ENCODE measurements at places on chromosomes 11 and 22.
A peak's percentile ranks its signal among the peaks of the same experiment; 100 is the strongest.

DNA sequence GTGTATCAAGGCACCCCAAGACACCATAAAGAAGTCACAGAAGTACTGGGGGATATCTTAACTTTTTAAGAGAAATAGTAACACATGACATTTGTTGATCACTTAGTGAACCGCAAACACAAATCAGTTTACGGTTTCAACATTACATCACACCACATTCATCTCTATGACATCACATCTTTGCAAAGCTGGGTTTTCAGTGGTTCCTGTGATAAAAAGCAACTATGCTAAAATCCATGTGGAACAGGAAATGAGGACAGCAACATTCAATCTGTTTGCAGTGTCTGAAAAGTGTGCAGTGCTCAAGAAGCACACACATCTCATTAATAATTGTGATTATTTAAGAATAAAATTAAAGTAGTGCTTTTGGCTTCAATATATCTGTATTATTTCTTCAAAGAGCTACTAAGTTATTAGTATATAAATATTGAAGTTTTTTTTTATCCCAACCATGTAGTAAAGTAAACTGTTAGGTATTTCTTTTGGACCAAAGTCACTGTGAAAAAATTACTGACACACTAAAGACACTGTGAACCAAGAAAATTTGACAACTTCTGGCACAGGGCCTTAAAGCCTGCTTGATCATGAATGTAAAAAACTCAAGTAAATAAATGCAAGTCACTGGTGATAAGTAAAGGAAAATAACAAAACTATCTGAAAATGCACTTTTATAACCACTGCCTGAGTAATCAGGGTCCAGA lies 156.0 kb upstream of the SOX6 start:
- DNase-seq: no peak

- no peak for DNase-seq
These were observed 93.0 kb upstream of the TOP3B start for GRCh38 chr22:22075382-22076163.

DNA sequence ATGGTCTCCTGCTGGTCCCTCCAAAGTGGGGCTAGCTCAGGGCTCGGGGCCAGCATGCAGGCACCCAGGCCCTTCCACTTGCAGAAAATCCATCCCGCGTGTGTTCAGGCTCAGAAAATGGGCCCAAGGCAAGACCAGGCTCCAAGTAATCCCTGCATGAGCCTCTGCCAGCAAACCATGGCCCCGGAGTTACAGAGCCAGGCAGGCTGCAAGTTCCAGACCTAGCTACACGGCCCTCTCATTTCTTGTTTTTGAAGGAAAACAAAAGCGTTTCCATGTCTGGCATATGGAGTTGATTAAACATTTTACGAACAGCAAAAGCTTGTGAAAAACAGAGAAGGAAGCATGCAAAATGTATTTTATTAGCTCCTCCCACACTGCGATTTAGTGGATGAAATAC lies 29.7 kb downstream of the KIAA0930 start:
- DNase-seq: no peak

DNA sequence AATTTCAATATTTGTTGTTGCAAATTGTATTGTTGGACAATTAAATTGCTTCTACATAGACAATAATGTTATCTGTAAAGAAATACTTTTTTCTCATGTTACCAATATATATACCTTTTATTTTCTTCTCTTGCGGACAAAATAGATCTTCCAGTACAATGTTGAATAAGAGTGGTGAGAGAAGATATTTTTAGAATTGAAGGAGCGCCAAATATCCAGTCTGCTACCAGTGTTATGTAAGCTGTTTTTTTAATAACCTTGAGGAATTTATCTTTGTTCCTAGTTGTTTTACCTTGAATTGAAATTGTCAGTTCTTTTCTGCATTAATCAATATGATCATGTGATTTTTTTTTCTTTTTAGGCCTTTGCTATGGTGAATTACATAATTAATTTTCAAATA lies 1702.5 kb upstream of the RAG2 start:
- no peak for DNase-seq

DNA sequence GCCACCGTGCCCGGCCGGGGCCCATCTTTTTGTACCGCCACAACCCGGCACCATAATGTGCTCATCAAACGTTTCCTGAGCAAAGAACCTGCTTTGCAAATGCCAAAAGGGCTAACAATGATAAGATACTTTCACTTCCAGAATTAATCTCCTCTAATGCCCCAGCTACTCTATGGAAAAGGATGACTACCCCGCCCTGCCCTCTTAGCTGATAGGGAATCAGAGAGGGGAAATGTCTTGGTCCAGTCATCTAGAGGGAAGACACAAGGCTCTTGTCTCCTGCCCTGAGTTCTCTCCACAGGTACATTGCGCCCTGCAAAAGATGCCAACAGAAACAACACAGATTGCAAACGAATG lies 586 bp downstream of the TTLL1 start:
- no peak for DNase-seq

DNA sequence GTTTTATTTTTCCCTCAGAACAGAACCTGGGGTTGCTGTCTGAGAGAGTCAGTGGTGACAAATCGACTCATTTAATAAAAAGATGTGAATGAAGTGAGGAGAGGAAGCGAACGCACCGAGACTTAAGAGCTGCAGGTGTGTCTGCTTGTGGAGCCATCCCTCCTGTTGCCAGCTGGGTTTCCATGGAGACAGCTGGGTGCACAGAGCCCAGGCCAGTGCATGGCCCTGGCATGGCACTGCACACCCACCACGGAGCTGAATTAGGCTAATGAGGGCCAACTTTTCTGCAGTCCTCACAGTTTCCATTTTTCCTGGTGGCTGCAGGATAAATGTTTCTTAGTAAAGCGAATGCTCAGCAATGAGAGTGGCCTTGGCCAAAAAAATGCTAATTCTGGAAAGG lies 750.2 kb downstream of the OPCML start:
- DNase-seq: no peak

DNA sequence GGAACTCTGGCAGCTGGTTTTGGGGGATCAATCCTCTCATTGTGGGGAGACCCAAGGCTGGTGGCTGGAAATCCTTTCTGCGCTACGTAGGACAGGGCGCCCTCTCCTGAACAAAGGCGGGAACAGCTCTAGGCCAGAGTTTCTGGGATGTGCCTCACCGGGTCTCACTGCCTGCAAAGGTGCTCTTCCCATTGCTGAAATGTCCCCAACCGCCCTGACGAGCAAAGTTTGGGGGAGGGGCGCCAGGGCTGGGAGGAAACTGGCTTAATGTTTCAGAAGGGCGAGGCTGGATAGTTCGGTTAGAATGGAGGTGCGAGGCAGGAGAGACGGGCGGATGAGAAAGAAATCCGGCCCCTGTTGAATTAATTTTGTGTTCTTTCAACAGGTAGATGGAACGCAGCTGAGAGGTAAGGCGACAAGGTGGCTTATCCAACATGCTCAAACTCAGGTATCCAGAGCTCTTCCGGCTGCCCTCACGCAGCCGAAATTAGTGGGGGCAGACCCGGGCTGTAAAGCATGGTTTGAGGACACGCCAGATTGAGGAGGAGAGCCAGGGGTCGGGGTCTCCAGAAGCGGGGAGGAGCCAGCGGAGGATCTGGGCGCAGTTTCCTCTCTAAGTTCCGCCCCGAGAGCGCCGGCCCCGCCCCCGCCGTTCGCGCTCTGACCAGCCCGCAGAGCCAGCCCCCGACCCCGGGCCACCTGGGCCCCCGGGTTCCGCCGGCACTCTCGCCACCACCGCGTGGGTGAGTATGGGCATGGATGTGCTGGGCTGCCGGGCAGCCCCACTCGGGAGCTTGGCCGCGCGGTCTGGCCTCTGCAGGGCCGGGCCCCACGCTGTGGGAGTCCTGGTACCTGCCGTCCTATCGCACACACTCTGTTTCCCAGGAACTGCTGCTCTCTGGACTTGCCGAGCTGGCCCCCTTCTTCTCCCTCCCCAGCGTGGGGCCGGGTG lies at the start of gene PGAP2:
Gene PGAP2 (plus strand): TSS at position 652 of the 952 bp plus-strand sequence. CDS start 2,700 bp downstream, outside the sequence.
- DNase-seq: peak; percentile 87

- peak; percentile 28 for DNase-seq
These were observed 39.3 kb upstream of the BSX start for GRCh38 chr11:123020968-123021367.

DNA sequence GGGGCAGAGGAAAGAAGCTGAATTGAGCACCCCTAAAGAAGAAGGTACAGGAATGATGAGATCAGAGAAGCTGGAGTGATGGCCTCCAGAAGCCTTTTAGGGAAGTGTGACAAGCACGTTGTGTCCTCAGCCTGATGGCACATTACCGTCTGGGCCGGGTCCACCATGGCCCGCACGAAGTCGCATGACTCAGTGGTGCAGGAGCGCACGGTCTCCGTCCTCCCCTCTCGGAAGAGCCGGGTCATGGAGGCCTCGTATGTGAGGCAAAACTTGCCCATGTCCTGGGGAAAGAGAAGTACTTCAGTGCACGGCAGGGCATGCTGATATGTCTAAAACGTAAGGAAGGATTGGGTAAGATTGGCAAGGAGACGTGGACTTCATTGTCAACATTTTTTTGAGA lies 11.2 kb upstream of the TESMIN start:
- DNase-seq: no peak

DNA sequence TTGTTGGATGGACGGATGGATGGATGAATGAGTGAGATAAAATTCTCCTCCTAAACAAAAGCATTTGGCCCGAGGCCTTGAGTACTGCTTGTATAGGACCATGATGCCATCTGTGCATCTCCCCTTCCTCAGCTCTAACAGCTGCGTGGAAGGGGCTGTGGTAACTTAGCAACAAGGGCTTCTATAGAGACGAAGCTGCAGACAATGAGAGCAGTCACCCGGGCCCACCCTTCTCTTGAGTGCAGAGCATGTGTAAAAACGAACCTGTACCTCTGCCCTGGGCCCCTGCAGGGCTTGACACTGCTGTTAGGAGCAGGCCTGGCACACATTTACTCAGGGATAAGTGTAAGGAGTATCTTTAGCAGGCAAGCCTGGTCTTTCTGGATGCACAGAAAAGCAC lies 391.5 kb downstream of the CADM1 start:
- DNase-seq: no peak

DNA sequence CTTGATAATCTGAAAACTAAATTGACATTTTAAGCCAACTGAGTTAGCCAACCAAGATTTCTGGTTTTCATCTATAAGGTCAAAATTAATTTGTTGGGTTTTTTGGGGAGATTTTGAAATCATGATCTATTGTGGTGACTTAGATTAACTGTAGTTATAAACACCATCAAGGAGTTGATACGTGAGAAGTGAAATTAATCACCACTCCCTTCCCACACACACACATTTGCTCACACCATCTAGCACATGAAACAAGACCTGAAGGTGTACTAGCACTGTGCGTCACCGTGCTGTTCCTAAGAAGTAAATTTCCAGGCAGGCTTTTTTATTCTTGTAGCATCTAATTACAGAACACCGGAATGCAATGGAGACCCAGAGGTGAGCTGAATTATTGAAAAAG lies 2.1 kb downstream of the OR5B21 start:
- no peak for DNase-seq

GRCh38 chr11:109037856-109038780 lies 373.2 kb downstream of the DDX10 start:
- DNase-seq: peak; percentile 83

DNA sequence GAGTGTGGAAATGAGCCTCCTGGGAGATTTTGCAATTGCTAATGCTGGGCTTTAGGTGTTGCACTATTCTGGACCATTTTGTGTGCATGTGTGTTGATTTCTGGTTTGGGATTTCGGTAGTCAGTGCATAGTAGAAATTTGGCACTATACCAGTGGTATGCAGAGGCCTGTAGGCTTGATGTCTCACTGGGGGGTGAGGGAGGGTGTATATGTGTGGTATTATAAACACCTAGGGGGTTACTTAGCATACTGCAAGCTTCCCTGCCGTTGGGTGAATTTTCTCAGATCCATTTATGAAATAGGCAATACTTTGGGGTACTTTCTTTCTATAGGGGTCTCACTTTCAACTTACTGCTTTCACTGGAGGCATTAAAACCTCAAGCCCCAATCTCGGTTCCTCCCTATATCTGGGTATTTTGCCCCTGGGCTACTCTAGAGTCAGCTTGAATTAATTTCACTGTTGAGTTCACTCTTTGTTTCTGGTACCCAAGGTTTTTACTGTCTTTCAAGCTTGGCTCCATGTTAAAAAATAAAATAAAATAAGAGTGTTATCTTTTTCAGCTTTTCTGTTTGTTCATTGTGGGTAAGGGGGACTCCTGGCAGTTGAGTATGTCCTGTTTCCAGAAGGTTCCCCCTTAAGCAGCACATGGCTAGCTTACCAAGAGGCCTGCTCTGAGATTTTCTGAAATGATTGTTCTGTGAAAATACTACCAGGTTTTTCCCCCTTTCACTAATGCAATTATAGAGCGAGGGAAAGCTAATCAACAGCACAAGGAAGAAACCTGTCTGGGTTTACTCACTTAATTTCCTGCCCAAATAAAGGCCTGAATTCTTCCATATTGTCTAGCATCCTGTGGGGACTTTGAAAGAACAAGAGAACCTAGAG lies 45.8 kb downstream of the PPFIBP2 start:
- DNase-seq: no peak

DNA sequence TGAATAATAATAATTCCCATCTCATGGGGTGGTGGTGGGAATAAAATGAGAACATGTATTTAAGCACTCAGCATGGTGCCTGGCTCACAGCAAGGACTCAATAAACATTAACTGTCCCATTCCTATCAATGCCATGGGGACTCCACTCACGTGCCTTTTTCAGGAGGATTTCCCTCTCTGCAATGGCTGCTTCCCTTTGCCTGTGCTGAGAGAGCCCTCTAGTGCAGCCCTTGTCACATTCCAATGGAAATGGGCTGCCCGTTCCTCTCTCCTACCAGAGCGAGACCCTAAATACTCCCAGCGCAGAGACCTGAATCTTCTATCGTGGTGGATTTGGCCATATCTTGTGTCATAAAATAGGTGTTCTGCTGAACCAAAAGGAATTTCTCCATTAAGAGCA lies 621.5 kb upstream of the B3GAT1 start:
- peak; percentile 51 for DNase-seq

GRCh38 chr11:128814856-128815705 lies 52.0 kb downstream of the KCNJ1 start:
- peak; percentile 20 for DNase-seq

DNA sequence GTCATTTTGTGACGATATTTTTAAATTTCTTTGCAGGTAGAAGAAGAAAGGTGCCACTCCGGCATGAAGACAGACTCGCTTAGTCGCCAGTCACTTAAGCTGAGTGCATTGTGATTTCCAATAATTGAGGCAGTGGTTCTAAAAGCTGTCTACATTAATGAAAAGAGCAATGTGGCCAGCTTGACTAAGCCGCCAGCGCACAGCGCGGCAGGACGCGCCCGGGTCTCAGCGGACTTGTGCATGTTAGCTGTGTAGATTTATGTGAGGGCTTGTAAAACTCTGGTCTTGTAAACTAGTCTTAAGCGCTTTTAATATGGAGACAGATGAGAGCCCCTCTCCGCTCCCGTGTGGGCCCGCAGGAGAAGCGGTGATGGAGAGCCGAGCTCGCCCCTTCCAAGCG lies 5.6 kb downstream of the DGCR8 start:
- DNase-seq: no peak

DNA sequence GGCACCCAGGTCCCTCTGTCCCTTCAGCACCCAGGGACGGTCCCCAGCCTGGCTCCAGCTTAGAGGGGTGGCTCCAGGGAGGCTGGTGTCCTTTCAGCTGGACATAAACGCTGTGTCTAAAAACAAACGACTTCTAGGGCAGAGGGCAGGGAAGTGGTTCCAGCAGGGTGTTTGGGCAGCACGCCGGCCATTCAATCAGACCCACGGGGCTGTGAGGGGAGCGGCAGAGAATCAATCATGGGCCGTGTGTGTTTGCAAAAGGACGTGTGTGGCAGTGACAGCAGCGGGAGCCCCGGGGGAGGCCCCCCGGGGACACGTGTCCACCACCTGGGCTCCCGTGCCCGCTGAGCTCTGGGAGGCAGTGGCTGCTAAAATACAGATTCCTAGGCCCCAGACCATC lies 127.7 kb downstream of the MN1 start:
- DNase-seq: no peak

All from HAP-1 (cell line).